ENCODE measurements at places on chromosomes 16 and 17.

DNA sequence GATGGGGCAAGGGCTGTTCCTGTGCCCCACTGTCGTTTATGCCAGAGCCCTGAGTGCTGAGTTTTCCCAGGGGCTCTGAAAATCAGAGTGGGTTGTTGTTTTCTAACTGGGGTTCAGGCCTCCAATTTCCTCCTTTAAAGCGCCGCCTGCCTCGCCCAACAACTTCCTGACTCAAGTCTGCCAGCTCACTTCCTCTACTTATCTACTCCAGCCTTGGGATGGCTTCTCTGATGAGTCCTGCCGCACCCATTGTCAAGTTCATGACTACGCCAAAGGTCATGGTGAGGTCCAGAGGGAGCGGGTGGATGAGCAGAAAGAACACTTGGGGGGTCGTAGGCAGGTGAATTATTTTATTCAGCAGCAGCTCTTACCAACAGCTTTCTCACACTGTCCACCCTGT, 104.7 kb downstream of the UTP18 start:
- no peak for DNase-seq

DNA sequence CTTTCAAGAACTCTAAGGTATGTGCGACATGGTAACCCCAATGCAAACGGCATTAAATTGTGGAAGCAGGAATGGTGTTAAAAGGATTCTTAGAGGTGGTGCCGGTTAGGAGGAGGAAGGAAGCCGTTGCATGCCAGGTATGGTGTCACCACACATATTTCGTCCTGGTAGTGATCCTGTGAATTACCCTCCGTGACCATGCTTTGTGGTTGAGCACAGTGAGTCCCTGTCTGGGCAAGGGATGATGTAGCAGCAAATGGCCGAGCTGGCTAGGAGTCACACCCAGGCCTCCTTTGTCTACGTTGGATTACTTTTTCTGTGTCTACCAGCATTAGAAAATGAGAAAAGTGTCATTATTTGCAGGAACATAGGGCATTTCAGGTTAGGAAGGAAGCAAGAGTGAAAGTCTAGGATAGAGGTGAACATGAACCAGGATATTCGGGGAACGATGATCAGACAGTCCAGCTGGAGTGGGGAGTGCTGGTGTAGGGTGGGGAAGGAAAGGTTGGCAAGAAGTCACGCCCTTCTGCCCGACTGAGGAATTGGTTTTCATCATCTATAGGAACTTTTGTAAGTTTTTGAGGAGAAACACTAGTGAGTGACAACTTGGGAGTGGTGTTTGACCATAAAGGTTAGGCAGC, 123.5 kb downstream of the PRKCA start:
- no peak for DNase-seq

DNA sequence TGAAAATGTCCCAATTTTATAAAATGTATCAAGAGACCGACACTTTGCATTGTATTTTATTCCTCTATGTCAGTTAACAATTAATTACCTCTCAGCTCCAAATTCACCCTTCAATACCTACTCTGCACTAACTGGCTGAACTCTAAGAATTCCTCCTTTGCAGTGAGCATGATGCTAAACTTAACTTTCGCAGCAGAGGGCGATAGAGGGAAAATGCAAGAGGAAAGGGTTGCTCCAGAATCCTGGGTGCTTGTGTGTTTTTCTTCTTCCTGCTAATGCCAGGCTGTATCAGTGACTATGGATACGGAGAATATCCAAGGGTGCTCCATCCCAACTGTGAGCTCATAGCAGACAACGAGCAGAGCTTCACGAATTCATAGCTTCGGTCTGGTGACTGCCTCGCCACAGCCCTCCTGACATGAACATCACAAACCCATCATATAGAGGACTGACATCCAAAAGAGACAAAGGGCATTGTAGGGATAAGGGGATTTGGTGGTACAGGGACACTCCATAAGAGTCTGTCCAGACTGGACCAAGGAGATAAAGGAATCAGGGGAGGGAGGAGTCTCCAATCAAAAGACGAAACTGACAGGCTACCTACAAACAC, 172.9 kb downstream of the STX8 start:
- peak; percentile 1 for DNase-seq

DNA sequence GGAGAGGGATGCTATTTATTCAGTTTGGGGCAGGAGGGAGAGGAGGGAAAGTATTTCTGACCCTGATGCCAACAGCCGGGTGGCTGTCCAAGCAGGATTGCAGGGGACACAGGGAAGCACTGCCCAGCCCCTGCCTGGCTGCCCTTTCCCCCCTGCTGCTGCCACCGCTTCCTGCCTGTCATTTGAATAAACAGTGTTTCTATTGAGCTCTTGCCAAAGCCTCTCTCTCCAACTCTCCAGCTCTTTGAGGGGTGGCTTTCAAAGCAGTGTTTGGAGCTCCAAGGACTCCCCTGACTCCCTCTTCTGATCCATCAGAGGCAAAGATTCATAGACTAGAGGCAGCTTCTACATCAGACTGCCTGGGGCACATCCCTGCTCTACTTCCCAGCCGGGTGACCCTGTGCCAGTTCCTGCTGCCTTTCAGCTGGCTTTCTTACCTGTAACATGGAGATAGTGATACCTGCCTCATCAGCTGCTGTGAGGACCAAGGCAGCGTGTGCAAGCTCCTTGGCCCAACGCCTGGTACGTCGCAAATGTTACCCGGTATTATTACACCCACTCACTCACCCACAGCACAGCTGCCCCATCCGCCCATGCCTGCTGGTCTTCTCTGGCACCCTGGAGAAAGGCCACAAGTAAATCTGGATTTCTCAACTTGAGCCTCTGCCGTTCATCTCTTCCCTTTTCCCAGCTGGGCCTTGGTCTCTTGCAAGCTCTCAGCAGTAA, 9.5 kb downstream of the PROCA1 start:
- no peak for DNase-seq

- DNase-seq: no peak
Observed at GRCh38 chr17:72022328-72023275, 98.2 kb upstream of the SOX9 start.

DNA sequence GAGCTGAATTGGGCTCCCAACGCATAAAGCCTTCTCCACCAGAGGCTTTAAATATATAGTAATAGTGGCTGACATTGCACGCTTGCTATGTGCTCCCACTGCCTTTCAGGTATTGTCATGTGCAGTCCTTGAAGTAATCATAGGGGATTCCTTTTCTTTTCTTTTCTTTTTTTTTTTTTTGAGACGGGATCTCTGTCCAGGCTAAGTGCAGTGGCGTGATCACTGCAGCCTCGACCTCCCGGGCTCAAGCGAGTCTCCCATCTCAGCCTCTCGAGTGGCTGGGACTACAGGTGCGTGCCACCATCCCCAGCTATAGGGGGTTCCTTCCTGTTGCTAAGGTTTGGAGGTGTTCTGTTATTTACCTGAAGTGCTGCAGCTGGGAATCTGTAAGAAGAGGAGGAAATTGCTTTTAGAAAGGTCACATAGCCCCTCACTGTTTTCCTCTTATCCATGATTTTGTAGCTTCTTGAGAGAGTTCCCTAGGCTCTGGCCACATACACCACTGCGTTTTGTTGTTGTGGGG, 845 bp downstream of the RPL27 start:
- no peak for DNase-seq

DNA sequence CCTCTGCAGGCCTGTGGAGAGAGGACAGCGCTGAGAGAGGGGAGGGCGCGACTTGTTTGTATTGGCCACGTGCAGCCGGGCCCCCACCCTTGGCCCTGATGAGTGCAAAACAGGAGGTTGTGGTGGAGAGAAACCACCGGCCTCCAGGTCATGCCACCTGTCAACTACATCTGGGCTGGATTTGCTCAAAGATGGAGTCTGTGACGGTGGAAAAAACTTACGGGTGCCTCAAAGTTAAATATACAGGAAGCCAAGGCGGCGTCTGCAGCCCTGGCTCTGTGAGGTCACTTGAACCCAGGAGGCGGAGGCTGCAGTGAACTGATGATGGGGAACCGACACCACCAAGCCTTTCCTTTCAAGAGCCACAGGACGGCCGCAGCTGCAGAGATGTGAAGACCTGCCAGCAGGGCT, 15.7 kb downstream of the C16orf74 start:
- DNase-seq: peak; percentile 26

GRCh38 chr16:20740901-20741521, 607 bp downstream of the THUMPD1 start:
- peak; percentile 71 for DNase-seq

DNA sequence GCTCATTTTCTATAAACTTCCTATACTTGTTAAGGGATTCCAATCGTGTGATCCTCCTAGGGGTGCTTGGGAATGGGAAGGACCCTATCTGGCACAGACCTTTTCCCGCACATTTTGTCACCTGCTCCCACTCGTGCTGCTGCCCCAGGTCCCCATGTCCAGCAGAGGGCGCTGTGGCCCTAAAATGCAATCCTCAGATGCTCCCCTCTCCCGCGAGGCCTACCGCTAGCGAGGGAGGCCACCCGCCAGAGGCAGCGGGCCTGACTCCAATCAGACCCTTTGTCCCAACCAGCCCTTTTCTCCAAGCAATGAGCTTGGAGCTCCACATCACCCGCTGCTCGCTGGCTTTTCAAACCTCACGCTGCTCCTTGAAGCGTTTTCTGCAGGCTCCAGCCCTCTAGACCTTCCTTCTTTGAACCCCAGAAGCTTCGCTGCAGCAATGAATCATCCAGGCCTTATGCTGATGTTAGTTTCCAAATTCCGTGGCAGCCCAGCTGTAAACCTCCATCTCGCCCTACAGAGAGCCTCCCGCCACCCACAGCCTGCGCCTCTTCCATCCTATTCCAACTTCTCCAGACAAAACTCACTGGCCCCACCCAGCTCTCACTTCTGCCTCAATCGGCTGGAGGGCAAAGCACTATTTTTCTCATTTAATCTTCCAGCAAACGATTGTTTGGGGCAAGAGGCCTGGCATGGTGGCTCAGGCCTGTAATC, 23.6 kb upstream of the FZD2 start:
- DNase-seq: peak; percentile 79

- DNase-seq: peak; percentile 60
Observed at GRCh38 chr17:36857698-36858097, 79.6 kb upstream of the LHX1 start.

DNA sequence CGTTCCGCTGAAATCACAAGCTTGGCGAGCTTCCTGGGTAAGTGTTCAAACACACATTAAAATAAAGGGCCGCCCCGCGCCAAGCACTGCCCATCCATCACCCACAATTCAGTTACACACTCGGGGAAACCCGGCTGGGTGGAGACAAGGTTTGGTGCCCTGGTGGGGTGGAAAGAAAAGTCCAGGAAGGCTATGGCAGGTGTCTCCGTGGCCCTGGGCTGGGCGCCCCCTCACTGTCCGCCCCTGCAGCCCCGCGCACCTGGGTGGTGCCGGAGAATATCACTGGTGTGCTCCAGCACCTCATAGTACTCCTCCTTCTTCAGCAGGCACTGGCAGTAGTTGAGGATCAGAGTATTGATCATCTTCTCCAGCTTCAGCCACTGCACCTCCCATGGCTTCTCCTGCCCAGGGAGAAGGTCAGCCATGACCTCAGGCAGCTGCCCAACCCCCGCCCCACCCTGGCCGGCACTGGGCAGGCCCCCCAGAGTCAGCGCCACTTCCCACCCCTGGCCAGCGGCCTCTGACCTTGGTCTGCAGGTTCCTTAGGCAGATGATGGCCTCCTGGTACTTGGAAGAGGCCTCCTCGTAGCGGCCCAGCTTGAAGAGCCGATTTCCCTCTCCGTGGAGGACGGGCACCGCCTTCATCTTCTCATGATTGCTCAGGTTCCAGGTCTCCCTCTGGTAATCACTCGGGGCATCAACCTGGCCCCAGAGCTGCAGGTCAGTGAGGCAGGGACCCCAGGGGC, 8.4 kb downstream of the AIPL1 start:
- DNase-seq: no peak

DNA sequence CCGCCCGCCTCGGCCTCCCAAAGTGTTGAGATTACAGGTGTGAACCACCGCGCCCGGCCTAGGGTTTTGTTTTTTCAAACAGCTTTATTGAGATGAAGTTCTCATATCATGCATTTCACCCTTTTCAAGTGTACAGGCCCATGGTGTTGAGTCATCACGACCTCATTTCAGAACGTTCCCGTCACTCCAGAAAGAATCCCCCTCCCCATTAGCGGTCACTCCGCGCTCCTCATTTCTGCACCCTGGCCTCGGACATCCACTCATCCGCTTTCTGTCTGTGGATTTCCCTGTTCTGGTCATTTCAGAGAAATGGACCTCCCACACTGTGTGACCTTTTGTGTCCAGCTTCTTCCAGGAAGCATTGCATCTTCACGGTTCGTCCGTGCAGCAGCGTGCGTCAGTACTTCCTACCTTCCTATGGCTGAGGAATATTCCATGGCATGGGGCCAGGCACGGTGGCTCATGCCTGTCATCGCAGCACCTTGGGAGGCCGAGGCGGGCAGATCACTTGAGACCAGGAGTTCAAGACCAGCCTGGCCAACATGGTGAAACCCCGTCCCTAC, 135.2 kb upstream of the GSE1 start:
- DNase-seq: no peak

GRCh38 chr17:31811101-31811500, 47.9 kb downstream of the COPRS start:
- DNase-seq: no peak

DNA sequence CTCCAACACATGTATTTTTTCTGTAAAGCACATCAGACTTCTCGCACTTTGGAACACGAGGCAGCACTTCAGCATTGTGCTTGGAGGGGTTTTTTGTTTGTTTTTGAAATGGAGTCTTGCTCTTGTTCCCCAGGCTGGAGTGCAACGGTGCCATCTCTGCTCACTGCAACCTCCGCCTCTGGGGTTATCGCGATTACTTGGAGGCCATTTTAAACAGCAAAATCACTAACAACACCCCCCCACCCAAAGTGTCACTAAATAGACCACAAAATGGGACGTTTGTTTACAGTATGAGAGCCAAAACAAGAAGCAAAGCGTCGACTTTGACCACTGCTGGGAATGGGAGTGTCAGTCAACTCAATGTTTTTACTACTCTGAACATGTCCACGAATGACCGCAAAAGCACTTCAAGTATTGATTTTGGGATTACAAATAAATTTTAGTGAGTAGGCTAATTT, 9.0 kb upstream of the C16orf87 start:
- no peak for DNase-seq

- peak; percentile 83 for DNase-seq
Observed at GRCh38 chr16:1772908-1773702, at the start of gene MRPS34. MRPS34 (minus strand) TSS chr16:1773134; CDS start chr16:1773119, 15 bp downstream.

DNA sequence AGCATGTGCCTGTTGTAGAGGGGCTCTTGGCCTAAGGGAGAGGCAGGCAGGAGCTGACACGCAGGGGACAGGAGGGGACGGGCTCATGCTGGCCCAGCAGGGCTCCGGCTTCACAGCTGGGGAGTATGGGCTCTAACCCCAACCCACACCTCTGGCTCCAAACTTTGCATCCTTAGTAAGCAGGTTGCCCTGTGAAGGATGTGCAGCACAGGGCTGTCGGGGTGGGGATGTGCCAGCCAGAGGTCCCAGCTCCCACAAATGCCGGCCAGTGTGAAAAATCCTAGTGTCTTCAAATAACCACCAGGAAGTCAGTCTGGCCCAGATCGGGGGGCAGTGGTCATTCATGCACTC, 14.0 kb upstream of the FAM83G start:
- DNase-seq: no peak

DNA sequence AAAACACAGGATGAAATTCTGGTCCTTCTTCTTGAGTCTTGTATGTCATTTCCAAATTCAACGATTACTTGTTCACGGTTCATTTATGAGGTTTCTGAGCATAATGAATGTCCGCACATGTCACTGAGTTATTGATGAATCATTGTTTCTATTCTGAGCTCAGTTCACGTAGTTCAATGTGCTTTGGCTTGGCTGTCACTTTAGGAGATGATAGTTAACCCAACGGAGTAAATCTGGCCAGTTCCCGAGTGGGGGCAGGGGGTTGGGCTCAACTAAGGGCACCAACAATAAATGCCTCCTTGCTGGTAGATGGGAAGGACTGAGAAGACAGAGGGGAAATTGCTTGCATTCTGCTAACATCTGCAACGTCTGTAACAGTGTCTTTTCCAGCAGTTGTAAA, 239.4 kb upstream of the HSBP1 start:
- no peak for DNase-seq

GRCh38 chr16:65489531-65490023, 367.7 kb upstream of the CDH11 start:
- no peak for DNase-seq
